ENCODE measurements at places on chromosomes 1 and 21.

DNA sequence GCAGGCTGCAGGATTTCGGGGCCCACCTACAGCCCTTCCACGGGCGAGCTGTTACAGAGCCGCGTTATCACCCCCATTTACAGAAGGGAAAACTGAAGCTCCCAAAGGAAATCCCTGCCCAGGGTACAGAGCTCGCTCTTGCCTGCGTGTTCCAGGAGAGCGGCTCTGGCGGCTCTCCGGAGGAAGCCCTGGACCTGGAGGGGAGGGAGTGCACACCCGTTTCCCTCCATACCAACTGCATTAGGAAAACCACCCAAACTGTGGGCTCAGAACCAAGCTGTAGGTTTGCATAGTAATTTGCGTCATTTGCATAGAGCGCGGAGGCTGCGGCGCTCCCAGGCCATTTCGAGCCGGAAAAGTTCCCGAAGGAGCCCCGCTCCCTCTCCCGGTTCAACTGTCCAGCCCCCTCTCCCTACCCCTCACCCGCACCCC lies 24.7 kb upstream of the ADGRB2 start:
- peak overlapping the region; percentile 94 for H3K27ac ChIP-seq
- peaks cover 8% of the 10 kb centered on the region for H3K4me1 ChIP-seq
- DNase-seq: peak; percentile 52
- H3K4me3 ChIP-seq: peak overlapping the region; percentile 98
- no peaks in the 10 kb centered on the region for H3K36me3 ChIP-seq
- no peaks in the 10 kb centered on the region for H3K27me3 ChIP-seq

GRCh38 chr1:99546432-99547416 lies 99.2 kb upstream of the PALMD start:
- no peaks in the 10 kb centered on the region for H3K36me3 ChIP-seq
- no peak overlapping the region for H3K27ac ChIP-seq
- no peaks in the 10 kb centered on the region for H3K4me1 ChIP-seq
- H3K4me3 ChIP-seq: no peak overlapping the region

DNA sequence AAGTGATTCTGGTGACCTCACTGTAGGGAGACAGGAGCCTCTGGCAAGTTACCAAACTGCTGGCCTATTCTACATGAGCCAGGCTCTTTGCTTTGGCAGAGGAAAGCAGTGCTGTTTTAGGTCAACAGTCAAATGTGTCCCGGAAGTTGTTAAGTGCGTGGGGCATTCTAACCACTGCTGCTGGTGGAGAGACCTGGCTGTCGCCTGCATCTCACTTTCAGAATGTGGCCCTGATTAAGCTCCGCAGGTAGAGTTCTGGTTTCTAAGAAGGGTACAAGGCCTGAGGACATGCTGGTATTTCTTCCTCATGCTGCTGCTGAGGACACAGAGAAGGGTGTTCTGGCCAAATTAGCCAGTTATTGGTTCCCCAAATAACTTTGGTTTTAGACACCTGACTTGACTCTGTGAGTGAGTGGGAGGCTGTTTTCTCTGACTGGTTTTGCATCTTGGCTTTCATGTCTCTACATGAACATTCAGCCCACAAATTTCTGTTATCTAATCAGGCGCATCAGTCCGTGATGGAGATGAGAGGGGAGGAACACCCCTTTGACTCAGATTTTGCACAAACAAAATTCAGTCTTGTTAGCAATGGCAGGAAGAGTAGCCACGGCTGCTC lies 120.8 kb downstream of the LMO4 start:
- no peaks in the 10 kb centered on the region for H3K36me3 ChIP-seq
- no peak for DNase-seq
- H3K27me3 ChIP-seq: no peaks in the 10 kb centered on the region

DNA sequence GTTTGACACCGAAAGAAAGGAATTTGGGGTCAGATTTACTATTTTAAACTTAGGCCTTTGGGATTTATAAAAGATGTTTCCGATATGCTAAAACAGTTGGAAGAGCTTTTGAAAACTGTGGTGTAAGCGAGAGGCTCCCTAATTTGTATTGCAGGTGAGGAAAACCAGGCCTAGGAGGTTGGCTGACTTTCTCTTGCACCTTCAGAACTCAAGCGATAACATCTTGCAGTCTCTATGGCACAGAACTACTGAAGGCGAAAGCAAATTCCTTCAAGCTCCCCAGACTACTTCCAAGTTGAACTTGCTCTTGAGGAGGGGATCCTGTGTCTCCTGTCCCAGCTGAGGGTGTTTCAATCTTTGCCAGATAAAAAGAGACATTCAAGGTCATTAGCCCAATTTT lies 685.7 kb downstream of the ADGRL2 start:
- DNase-seq: no peak
- no peaks in the 10 kb centered on the region for H3K27me3 ChIP-seq
- H3K4me1 ChIP-seq: no peaks in the 10 kb centered on the region
- no peaks in the 10 kb centered on the region for H3K36me3 ChIP-seq
- no peak overlapping the region for H3K27ac ChIP-seq
- no peak overlapping the region for H3K4me3 ChIP-seq

GRCh38 chr1:185316163-185317033 lies 645 bp downstream of the IVNS1ABP start:
- DNase-seq: peak; percentile 66
- no peaks in the 10 kb centered on the region for H3K27me3 ChIP-seq
- peak overlapping the region; percentile 87 for H3K4me3 ChIP-seq
- H3K4me1 ChIP-seq: peaks cover 56% of the 10 kb centered on the region

- peak overlapping the region; percentile 92 for H3K27ac ChIP-seq
- peak overlapping the region; percentile 32 for H3K4me3 ChIP-seq
- DNase-seq: no peak
- H3K4me1 ChIP-seq: peaks cover 71% of the 10 kb centered on the region
- no peaks in the 10 kb centered on the region for H3K27me3 ChIP-seq
Observed at GRCh38 chr1:15950302-15950701, 25.6 kb downstream of the ZBTB17 start.

GRCh38 chr1:61639608-61640336 lies 85.2 kb downstream of the TM2D1 start:
- peaks cover 41% of the 10 kb centered on the region for H3K4me1 ChIP-seq
- no peak for DNase-seq
- H3K27me3 ChIP-seq: no peaks in the 10 kb centered on the region
- no peak overlapping the region for H3K4me3 ChIP-seq
- H3K36me3 ChIP-seq: no peaks in the 10 kb centered on the region
- H3K27ac ChIP-seq: no peak overlapping the region

DNA sequence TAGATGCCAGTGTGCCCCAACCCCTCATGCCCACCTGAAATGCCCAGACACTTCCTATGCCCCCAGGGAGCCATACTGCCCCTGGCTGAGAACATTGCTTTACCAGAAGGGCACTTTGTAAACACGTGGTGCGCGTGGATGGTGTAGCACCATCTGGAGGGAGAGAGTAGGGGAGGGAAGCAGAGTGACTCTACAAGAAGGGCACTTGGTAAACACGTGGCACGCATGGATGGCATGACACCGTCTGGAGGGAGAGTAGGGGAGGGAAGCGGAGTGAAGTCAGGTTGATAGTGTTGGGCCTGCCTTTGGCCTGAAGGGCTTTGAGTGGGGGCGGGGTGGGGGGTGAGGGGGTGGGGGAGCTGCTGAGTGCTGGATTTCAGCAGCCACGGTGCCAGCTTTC lies 324.0 kb upstream of the VAMP3 start:
- no peak overlapping the region for H3K27ac ChIP-seq
- no peak for DNase-seq
- H3K36me3 ChIP-seq: no peaks in the 10 kb centered on the region
- H3K27me3 ChIP-seq: no peaks in the 10 kb centered on the region
- H3K4me3 ChIP-seq: no peak overlapping the region

- no peak overlapping the region for H3K27ac ChIP-seq
- DNase-seq: no peak
- H3K4me1 ChIP-seq: peaks cover 39% of the 10 kb centered on the region
Observed at GRCh38 chr1:157151506-157151905, 13.3 kb upstream of the ETV3 start.

GRCh38 chr1:201501812-201502510 lies 5.0 kb downstream of the CSRP1 start:
- H3K4me1 ChIP-seq: peaks cover 24% of the 10 kb centered on the region
- H3K27ac ChIP-seq: no peak overlapping the region
- H3K27me3 ChIP-seq: no peaks in the 10 kb centered on the region
- no peak for DNase-seq
- H3K36me3 ChIP-seq: no peaks in the 10 kb centered on the region
- no peak overlapping the region for H3K4me3 ChIP-seq

- H3K36me3 ChIP-seq: no peaks in the 10 kb centered on the region
- no peak for DNase-seq
- no peak overlapping the region for H3K4me3 ChIP-seq
Observed at GRCh38 chr1:205842229-205842628, 7.7 kb downstream of the PM20D1 start.

GRCh38 chr1:247738315-247738714 lies at the start of gene OR14K1:
OR14K1 (plus strand) TSS chr1:247738615; CDS start chr1:247738615, 0 bp downstream.
- no peak within 1 kb of the TSS for H3K4me3 ChIP-seq
- no peaks in the 10 kb centered on the region for H3K27me3 ChIP-seq
- no peak within 1 kb of the TSS for H3K27ac ChIP-seq
- DNase-seq: no peak
- H3K4me1 ChIP-seq: no peaks in the 10 kb centered on the region

GRCh38 chr1:8174807-8175206 lies 143.1 kb upstream of the SLC45A1 start:
- H3K4me3 ChIP-seq: no peak overlapping the region
- peaks cover 3% of the 10 kb centered on the region for H3K4me1 ChIP-seq
- DNase-seq: no peak
- no peak overlapping the region for H3K27ac ChIP-seq
- no peaks in the 10 kb centered on the region for H3K27me3 ChIP-seq

GRCh38 chr21:35244514-35244913 lies 195.4 kb upstream of the RUNX1 start:
- no peaks in the 10 kb centered on the region for H3K36me3 ChIP-seq
- H3K4me1 ChIP-seq: no peaks in the 10 kb centered on the region
- H3K4me3 ChIP-seq: no peak overlapping the region
- H3K27me3 ChIP-seq: no peaks in the 10 kb centered on the region

DNA sequence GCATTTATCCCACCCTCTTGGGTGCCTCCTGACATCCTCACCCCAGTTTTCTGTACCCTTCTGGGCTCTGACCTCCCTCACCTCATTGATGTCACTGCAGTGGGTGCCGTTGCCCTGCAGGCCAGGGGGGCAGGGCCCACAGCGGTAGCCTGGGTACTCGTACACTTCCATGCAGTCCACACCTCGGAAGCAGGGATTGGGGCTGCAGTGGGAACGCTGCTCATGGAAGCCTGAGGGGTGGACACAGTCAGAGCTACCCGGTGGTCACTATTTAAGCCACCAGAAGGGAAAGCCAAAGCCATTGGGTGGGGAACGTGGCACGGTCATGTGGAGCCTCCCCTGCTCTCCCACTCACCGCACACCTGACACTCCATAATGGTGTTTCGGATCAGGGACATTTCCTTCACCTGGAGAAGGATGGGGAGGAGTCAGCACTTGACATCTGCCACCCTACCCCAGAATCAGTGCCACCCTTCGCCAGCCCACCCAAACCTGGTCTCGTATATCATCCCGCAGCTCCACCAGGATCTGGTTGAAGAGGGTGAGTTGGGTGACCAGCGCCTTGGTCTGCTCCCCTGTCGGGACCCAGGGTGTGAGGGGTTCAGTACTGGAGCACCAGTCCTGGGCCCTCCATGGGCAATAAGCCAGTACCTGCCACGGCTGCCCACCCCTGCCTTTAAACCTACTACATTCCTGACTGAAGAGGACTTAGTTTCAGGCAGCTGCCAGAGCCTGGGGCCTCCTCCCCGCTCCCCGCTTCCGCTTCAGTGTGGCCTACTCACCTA lies 4.8 kb downstream of the THBS3 start:
- H3K4me1 ChIP-seq: peaks cover 15% of the 10 kb centered on the region
- DNase-seq: no peak
- H3K27ac ChIP-seq: no peak overlapping the region
- H3K36me3 ChIP-seq: no peaks in the 10 kb centered on the region
- no peak overlapping the region for H3K4me3 ChIP-seq

- DNase-seq: no peak
- no peak overlapping the region for H3K4me3 ChIP-seq
- H3K27ac ChIP-seq: no peak overlapping the region
- H3K4me1 ChIP-seq: peaks cover 9% of the 10 kb centered on the region
- no peaks in the 10 kb centered on the region for H3K36me3 ChIP-seq
- H3K27me3 ChIP-seq: peaks cover 17% of the 10 kb centered on the region
Observed at GRCh38 chr1:40884055-40884795, 22.1 kb upstream of the CITED4 start.

DNA sequence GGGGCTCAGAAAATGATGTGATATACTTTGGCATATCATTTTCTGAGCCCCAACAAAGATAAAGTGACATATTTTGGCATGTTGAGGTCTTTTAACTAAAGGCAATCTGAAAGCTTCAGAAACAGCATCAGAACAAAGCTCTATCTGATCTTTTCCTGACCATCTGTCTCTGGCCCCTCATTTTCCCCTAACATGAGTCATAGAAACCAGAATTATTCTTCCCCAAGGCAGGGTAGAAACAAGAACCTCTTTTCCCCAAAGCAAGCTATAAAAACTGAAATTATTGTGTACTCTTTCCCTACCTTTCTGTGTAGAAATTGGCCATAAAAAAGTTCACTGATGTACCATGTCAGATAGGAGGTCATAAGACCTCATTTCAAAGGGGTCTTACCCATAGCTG lies 48.7 kb upstream of the PLA2G4A start:
- no peaks in the 10 kb centered on the region for H3K4me1 ChIP-seq
- no peak for DNase-seq
- no peak overlapping the region for H3K27ac ChIP-seq
- H3K4me3 ChIP-seq: no peak overlapping the region
- no peaks in the 10 kb centered on the region for H3K27me3 ChIP-seq
- no peaks in the 10 kb centered on the region for H3K36me3 ChIP-seq

- H3K27ac ChIP-seq: no peak overlapping the region
- no peaks in the 10 kb centered on the region for H3K36me3 ChIP-seq
- no peak for DNase-seq
- H3K4me3 ChIP-seq: no peak overlapping the region
- peaks cover 6% of the 10 kb centered on the region for H3K4me1 ChIP-seq
Observed at GRCh38 chr1:52544665-52545525, 8.0 kb downstream of the TUT4 start.

DNA sequence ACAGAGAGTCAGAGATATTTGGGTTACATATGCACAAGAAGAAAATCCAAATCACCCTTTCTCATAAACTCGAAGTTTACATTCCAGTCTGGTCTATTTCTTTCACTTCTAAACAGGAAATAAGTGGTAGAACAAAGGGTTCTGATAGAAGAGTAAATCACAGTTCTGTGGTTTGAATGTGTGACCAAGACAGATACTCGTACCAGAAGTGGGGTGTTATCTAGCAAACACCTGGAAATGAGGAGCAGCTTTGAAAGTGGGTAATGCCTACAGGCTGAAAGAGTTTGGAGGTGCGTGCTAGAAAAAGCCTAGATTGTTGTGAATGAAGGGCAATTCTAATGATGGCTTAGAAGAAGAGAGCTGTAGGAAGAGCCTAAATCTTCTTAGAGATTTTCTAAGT lies 74.7 kb downstream of the FH start:
- DNase-seq: no peak
- no peaks in the 10 kb centered on the region for H3K27me3 ChIP-seq
- no peak overlapping the region for H3K27ac ChIP-seq
- H3K4me3 ChIP-seq: no peak overlapping the region
- no peaks in the 10 kb centered on the region for H3K4me1 ChIP-seq
